ENCODE measurements at places on chromosomes 7 and 10.

GRCh38 chr7:4066206-4066605 lies 615.9 kb upstream of the FOXK1 start:
- DNase-seq, result no peak

DNA sequence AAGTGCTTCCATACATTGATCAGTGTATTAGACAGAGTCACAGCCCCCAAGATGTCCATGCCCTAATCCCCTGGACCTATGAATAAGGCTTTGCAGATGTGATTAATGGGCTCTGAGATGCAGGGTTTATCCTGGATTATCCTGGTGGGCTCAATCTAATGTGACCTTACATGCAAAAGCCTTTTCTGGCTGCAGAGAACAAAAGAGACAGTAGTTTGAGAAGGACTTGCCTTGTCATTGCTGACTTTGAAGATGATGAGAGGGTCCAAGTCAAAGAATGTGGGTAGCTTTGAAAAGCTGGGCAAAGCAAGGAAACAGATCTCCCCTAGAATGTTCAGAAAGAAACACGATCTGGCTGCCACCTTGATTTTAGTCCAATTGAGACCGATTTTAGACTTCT lies 238.7 kb downstream of the CCSER2 start:
- DNase-seq, result no peak

- DNase-seq, result no peak
Measured at GRCh38 chr10:48552946-48553564, 51.8 kb downstream of the ARHGAP22 start.

GRCh38 chr7:155518633-155519032 lies 27.7 kb downstream of the CNPY1 start:
- no peak for DNase-seq
